ENCODE measurements at places on chromosomes 13 and 19. TPM values are rescaled to one million over a fixed set of nuclear protein-coding genes. Genes with fewer than 3 reads are reported as not detected.

The C19orf38 gene
- 9.0 TPM for total RNA-seq

DNA sequence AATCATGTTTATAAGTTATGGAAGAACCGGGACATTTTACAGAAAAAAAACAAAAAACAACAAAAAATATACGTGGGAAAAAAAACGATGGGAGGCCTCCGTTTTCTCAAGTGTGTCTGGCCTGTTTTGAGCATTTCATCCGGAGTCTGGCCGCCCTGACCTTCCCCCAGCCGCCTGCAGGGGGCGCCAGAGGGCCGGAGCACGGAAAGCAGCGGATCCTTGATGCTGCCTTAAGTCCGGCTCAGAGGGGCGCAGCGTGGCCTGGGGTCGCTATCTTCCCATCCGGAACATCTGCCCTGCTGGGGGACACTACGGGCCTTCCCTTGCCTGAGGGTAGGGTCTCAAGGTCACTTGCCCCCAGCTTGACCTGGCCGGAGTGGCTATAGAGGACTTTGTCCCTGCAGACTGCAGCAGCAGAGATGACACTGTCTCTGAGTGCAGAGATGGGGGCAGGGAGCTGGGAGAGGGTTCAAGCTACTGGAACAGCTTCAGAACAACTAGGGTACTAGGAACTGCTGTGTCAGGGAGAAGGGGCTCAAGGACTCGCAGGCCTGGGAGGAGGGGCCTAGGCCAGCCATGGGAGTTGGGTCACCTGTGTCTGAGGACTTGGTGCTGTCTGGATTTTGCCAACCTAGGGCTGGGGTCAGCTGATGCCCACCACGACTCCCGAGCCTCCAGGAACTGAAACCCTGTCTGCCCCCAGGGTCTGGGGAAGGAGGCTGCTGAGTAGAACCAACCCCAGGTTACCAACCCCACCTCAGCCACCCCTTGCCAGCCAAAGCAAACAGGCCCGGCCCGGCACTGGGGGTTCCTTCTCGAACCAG lies 1.8 kb upstream of the APOE start:
- H3K36me3 ChIP-seq: peaks cover 16% of the 10 kb centered on the region
- H3K4me3 ChIP-seq: no peak overlapping the region
- H3K4me1 ChIP-seq: no peaks in the 10 kb centered on the region
- H3K27ac ChIP-seq: no peak overlapping the region
- H3K27me3 ChIP-seq: no peaks in the 10 kb centered on the region

The RDH8 gene
- not detected for total RNA-seq

- no peak for DNase-seq
- H3K27me3 ChIP-seq: peaks cover 4% of the 10 kb centered on the region
- H3K27ac ChIP-seq: peak overlapping the region; percentile 11
- no peaks in the 10 kb centered on the region for H3K36me3 ChIP-seq
- H3K4me1 ChIP-seq: peaks cover 2% of the 10 kb centered on the region
These were observed 3.7 kb downstream of the GAS6 start for GRCh38 chr13:113860051-113860664.

DNA sequence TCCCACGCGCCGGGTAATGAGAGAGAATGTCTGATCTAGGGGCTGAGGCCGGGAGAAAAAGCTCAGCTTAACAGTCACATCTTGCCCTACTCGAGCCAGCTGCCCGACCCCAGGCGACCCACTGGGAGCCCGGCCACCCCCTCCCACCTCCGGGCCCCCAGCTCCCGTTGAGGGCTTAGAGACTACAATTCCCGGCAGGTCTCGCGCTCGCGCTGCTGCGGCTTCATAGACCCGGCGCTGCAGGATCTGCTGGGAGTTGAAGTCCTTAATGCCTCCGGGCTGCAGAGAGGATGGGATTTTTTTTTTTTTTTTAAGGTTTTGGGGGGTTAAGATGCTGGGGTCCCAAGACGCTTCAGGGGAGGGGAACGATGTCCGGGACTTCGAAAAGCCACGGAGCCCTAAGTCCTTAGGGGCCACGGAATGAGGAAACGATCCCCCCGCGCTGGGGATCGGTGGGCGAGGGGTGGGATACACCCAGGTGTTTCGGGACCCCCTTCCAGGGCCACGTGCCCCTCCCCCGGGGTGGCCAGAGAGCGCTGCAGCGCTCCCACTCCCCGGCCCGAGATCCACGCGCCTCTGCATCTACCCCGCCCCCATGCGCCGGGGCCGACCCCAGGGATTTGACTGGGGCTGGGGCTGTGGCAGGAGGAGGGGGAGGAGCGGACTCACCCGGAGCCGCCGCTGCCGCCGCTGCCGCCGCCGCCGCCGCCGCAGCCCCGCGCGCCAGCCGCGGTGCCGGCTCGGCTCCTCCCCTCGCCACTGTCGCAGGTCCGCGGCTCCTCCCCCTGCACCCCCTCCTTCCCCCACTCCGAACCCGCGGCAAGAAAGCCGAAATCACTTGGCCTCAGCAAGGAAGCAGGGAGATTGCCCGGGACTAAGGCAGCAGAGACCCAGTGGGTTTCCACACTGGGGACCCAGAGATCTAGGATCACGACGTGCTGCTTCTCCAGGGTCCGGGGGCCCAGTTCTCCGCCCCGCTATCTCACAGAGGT lies at the start of gene SYT3:
TSS of gene SYT3 (minus strand) at position 761 of the 992 bp plus-strand sequence. CDS start 2,470 bp downstream, outside the sequence.
- H3K4me3 ChIP-seq: no peak within 1 kb of the TSS
- no peak within 1 kb of the TSS for H3K27ac ChIP-seq
- peaks cover 4% of the 10 kb centered on the region for H3K27me3 ChIP-seq
- DNase-seq: peak; percentile 58

The MISP gene
- total RNA-seq: 14.9 TPM

DNA sequence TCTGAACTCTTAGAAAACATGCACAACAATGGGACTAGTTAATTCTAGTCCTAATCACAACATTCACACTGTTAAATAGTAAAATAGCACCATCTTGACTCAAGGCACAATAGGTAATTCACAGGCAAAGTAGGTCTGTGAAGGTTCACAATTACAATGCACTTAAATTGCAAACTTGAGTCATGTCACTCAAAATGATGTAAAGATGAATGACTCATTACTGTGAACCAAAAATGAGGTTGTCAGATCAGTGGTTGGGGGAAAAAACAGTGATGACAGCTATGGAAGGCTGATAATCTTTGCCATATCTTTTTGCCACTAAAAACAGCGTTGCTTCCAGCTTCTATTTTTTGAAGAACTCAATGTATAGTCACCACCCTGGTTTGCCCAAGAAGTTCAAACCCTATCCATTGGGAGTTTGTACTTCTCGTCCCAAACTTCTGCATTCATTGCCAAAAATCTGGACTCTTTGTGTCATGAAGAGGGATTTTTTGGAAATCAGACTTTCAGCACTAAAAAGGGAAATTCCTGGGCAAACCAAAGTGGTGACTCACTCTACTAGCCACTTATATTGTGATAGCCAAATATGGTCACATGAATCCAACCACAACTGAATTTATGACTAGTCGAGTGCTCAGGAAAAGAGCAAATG lies 200.9 kb upstream of the TMTC4 start:
- H3K27me3 ChIP-seq: no peaks in the 10 kb centered on the region
- no peaks in the 10 kb centered on the region for H3K36me3 ChIP-seq
- H3K4me1 ChIP-seq: no peaks in the 10 kb centered on the region
- no peak overlapping the region for H3K27ac ChIP-seq

DNA sequence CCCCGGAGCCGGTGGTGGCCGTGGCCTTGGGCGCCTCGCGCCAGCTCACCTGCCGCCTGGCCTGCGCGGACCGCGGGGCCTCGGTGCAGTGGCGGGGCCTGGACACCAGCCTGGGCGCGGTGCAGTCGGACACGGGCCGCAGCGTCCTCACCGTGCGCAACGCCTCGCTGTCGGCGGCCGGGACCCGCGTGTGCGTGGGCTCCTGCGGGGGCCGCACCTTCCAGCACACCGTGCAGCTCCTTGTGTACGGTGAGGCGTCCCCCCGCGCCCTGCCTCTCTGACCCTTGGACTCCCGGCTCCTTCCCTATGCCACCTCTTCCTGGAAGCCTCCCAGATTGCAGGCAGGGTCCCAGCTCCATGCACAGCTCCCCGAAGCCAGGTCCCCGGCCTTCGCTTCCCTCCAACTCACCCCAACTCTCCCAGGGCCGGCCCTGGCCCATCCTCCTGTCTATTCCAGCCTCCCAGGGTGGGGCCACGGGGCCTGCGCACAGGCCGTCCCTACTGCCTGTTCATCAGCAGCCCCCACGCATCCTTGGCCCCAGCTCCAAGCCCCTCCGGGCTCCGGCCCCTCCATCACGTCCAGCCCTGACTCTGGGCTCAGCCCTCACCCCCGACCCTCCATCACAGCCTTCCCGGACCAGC lies 1.7 kb downstream of the MADCAM1 start:
- H3K27me3 ChIP-seq: peaks cover 29% of the 10 kb centered on the region
- DNase-seq: no peak
- no peak overlapping the region for H3K27ac ChIP-seq

GRCh38 chr19:51637362-51637978 lies 7.3 kb upstream of the SIGLEC5 start:
- H3K27ac ChIP-seq: no peak overlapping the region
- H3K4me3 ChIP-seq: no peak overlapping the region
- no peaks in the 10 kb centered on the region for H3K27me3 ChIP-seq
- no peaks in the 10 kb centered on the region for H3K4me1 ChIP-seq
- H3K36me3 ChIP-seq: no peaks in the 10 kb centered on the region

All from lung (tissue), 17 donors.